Motor neuron (in vitro differentiated cells): ENCODE measurements at places on chromosomes 7 and 10. TPM values are rescaled to one million over a fixed set of nuclear protein-coding genes. Genes with fewer than 3 reads are reported as not detected.

GRCh38 chr10:69826789-69827554 is 25.3 kb downstream of the COL13A1 start:
- ATAC-seq = peak; percentile 68

DNA sequence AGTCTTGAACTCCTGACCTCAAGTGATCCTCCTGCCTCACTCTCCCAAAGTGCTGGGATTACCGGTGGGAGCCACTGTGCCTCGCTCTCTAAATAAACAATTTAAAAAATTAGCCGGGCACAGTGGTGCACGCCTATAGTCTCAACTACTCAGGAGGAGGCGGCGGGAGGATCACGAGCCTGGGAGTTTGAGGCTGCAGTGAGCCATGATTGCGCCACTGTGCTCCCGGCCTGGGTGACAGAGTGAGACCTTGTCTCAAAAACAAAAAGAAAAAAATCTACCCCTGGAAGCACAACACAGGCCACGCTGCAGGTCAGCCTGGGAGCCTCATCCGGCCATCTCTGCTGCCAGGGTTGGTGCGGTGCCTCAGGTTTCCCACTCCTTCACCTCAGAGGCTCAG is 3.8 kb upstream of the EIF3B start:
- no peak for ATAC-seq

DNA sequence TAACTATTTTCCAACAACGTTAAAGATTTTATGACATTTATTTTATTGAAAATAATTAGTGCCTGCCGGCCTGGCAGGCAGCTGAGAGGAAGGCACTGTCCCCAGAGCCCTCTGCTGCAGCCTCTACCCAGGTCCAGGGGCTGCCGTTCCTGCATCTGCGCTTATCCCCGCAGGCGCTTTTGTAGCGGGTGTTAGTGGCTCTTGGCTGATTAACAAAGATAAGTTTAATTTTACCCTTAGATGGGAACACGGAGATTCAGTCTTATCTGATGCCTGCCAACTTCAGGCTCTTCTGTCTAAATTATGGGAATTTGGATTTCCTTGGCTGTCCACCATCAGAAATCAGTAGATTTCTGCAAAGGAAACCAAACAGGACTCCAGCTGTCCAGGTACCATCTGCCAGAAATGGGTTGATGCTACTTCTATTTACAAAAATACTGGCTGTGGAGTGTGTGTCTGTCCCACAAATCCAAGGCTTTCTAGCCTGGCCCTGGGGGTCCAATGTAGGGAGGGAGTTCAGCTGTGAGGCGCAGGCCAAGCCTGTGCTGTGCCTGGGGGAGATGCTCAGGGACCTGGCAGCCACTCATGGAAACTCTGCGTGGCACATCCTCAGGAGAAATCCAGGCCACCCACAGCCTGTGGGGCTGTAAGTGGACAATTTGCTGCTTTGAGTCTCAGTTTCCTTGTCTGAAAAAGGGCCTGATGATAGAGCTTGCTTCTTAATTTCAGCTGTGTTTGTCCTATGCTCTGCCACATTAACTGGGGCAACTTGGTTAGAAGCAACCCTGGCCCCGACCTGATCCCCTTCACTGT is 62.0 kb upstream of the IGFBP3 start:
- ATAC-seq = no peak

DNA sequence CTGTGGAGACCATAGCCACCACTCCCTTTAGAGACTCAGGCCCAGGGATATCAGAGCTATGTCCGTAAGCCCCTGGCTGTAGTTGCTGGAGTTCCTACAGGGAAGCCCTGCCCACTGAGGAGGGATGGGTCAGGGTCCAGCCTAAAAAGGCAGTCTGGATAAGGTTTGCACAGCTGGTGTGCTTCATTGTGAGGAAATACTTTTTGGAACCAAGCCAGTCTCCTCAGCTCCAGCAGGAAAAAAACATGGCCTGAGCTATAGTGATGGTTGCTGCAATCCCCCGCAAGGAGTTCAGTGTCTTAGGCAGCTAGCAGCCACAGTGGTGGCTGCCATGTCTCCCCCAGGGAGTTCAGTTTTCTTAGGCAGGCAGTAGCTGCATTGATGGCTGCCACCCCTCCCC is 52.6 kb upstream of the CYP2C8 start:
- ATAC-seq = no peak

GRCh38 chr10:126352453-126352852 is 35.8 kb downstream of the ADAM12 start:
- ATAC-seq = peak; percentile 33

The STEAP1B gene
- 1.1 and 1.2 TPM in 2 replicates for total RNA-seq

The EVX1 gene
- total RNA-seq = 0.85 and 0.87 TPM in 2 replicates

GRCh38 chr10:51313773-51314478 is 239.6 kb downstream of the PRKG1 start:
- ATAC-seq = no peak

The UBN2 gene
- 21.2 and 24.8 TPM in 2 replicates for total RNA-seq

- ATAC-seq = no peak
Measured at GRCh38 chr7:5698720-5699119, 82.7 kb downstream of the RNF216 start.

- peak; percentile 26 for ATAC-seq
Measured at GRCh38 chr10:97497572-97498075, 598 bp downstream of the MMS19 start.

The INTS15 gene
- total RNA-seq = 13.7 and 14.2 TPM in 2 replicates

- ATAC-seq = no peak
Measured at GRCh38 chr10:26274391-26274790, 57.8 kb downstream of the GAD2 start.

DNA sequence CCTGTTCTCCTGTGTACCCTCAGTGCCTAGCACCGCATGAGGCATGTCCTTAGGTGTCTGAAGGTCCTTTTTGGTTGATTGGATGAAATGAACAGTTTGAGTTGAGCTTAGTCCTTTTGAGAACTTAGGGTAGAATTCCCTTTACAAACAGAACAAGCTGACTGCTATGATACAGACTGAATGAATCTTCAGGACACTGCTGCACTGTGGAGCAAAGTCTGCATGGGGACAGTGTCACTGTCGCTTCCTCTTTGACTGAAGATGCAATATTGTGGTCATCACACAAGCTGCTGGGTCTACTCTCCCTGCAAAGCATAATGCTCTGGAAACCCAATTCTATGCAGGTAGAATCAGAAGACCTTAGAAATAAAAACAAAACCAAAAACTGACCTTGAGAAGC is 8.6 kb upstream of the PLAU start:
- ATAC-seq = no peak

- ATAC-seq = no peak
Measured at GRCh38 chr10:49194212-49194920, 6.2 kb upstream of the TMEM273 start.

- ATAC-seq = peak; percentile 78
Measured at GRCh38 chr10:78559661-78560340, 509.0 kb upstream of the ZMIZ1 start.

- ATAC-seq = no peak
Measured at GRCh38 chr7:85664341-85664740, 477.5 kb upstream of the SEMA3D start.

GRCh38 chr7:149791-150636 is 42.4 kb upstream of the FAM20C start:
- ATAC-seq = peak; percentile 24

DNA sequence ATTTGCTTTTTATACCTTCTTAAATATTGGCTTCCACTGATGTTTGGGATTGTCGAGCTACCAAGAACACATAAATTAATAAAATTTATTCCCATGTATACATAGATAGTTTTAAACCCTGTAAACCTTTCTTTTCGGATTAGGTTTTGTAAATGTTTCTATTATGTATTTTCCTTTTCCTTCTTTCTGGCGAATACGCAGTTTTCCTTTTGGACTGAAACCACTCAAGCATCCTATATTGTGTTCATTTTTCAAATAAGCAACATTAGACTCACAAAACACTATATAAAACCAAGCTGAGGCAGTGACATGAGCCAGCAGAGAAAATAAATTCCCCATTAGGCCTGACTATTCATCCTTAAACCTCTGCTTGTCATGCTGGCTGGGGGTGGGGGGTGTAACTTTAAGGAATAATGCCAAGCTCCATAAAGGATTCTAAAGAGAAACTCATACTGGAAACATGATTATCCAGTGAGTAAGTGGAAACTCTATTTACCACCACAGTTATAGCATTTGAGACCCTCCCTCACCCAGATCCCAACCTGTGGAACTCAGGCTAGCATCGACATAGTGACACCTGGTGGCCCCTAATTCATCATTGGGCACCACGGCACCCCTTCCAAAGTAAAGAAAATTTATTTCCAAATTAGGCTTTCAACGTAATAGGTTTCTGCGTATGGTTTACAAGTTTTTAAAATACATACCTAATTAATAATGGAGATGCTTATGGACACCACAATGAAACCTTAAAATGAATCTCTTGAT is 86.5 kb upstream of the CELF2 start:
- ATAC-seq = no peak

The ITPRIP gene
- 8.8 and 14.9 TPM in 2 replicates for total RNA-seq

DNA sequence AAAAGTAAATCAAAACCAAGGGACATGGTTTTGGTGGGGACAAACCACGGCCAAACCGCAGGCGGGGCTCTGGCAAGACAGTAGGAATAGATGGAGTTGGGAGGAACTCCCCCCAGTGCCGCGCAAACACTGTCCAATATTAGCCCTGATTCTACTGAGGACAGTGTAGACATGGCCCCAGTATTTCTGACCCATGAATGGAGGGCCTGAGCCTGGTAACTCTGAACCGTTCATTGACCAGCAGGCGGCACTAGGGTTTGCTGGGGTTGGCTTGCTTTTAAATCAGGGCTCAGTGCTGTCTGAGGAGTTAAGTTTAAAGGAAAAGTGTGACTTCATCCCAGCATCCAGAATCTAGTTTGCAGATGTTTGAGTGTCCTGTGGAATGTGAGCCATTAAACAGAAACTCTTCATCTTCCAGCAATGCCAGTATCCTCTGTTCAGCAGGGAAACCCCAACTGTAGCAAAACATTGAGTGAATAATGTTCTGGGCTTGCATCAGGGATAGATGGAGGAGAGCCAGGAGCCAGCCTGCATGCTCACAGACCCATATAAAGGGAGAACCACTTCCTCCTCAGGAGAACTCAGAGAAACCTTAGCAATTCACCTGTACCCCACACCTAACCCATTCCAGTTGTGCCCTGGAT is 147.4 kb upstream of the PRSS58 start:
- ATAC-seq = no peak
